Amniotic stem cell (primary cell): ENCODE measurements at places on chromosomes 13 and 19.
A peak's percentile ranks its signal among the peaks of the same experiment; 100 is the strongest.

DNA sequence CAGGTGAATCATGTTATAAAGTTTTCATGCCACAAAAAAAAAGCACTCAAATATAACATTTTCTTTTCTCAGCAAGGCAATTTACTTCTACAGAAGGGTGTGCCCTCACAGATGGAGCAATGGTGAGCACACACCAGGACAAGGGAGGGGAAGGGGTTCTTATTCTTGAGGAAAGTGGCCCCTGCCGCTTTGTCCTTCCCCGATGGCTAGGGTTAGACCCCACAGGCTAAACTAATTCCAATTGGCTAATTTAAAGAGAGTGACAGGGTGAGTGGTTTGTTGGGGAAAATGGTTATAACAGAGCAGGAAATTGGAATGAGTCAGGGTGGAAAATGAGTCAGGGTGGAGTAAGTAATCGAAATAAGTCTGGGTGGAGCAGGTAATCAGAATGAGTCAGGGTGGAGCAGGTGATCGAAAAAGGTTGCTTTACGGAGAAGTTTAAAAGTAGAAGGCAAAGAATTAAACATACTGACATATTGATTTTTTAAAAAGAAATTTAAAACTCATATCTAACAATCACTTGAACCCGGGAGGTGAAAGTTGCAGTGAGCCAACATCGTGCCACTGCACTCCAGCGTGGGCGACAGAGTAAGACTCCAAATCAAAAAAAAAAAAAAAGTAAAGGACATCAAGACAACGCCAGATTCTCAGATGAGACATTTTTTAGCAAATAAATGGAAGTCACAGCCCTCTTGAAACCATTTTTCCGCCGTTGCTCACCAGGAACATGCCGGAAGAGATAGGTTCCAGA lies 813 bp downstream of the ZNF562 start:
- no peak for DNase-seq

GRCh38 chr13:37195621-37196020 lies 90.2 kb upstream of the CSNK1A1L start:
- no peak for DNase-seq

DNA sequence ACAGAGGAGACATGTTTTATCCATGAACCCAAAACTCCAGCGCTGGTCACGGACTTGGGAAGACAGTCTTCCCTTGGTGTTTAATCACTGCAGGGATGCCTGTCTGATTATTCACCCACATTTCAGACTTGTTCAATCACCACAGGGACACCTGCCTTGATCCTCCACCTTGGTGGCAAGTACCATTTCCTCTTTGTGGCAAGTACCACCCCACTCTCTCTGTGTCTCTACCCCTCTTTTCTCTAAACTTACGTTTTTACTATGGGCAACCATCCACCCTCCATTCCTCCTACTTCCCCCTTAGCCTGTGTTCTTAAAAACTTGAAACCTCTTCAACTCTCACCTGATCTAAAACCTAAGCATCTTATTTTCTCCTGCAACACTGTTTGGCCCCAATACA lies 16.8 kb downstream of the ZNF83 start:
- DNase-seq: no peak

- DNase-seq: no peak
Observed at GRCh38 chr13:36536546-36536945, 104.3 kb downstream of the CCNA1 start.

GRCh38 chr19:46201454-46202310 lies 27.9 kb upstream of the IGFL1 start:
- no peak for DNase-seq

GRCh38 chr19:7535998-7536695 lies 630 bp downstream of the PNPLA6 start:
- no peak for DNase-seq

DNA sequence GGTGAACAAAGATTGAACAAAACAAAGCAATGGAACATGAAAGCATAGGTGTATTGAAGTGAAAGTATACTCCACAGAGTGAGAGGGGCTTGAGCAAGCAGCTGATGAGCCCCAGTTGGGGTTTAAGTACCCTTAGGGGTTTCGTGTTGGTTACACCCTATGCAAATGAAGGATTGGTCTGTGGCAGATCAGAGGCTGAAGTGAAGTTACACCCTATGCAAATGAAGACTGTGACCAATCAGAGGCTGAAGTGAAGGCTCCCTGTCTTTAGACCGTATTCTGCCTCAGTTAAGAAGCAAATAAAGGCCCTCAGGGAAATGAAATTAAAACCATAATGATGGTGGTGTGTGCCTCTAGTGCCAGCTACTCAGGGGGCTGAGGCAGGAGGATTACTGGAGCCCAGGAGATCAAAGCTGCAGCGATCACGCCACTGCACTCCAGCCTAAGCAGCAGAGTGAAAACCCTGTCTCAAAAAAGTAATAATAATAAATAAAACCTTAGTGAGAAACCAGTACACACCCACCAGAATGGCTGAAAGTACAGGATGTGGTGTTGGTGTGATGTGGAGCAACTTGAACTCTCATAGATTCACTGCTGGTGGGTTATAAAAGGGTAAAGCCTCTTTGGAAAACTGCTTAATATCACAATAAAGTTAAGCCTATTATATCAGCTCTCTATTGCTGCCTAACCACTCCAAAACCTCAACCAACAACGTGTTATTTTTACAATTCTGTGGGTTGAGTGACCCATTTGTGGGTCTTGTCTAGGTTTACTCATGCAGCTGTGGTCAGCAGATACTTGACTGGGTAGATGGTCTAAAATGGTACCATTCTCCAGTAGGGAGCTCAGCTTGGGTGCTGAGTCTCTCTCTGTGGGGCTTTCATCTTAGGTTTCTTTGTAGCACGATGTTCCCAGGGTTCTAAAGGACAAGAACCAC lies 12.8 kb upstream of the UPF3A start:
- DNase-seq: no peak

- DNase-seq: no peak
Observed at GRCh38 chr13:96730676-96731075, 263.6 kb downstream of the OXGR1 start.

DNA sequence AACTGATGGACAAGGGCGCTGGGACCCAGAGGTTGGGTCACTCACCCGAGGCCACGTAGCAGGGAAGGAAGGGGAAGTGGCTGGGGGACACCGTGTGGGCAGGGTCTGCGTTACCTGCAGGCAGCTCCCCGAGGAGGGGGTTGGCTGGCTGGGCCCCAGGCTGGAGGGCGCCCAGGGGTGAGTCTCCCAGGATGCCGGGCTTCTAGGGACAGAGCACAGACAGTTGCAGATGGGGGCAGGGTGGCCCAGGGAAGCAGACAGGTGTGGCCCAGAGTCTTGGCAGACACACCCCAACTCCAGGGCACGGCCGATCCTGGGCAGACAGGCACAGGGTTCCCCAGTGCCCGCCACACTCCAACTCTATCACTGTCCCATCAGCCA lies 5.6 kb upstream of the FDX2 start:
- DNase-seq: no peak

- no peak for DNase-seq
Observed at GRCh38 chr19:39299832-39300231, 3.6 kb downstream of the IFNL1 start.

DNA sequence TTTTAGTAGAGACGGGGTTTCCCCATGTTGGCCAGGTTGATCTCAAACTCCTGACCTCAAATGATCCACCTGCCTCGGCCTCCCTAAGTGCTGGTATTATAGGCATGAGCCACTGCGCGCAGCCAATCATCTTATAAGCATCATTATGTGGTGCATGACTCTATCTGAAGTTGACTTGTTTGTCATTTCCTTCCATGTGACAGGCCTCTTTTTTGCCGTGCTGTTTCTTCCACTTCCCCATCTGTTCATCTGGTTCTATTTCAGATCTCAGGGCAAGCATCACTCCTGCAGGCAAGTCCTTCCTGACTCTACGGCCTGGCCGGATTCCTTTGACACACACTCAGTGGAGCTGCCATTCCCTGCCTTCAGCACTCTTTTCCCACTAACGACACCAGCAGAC lies 15.2 kb downstream of the COL5A3 start:
- no peak for DNase-seq

DNA sequence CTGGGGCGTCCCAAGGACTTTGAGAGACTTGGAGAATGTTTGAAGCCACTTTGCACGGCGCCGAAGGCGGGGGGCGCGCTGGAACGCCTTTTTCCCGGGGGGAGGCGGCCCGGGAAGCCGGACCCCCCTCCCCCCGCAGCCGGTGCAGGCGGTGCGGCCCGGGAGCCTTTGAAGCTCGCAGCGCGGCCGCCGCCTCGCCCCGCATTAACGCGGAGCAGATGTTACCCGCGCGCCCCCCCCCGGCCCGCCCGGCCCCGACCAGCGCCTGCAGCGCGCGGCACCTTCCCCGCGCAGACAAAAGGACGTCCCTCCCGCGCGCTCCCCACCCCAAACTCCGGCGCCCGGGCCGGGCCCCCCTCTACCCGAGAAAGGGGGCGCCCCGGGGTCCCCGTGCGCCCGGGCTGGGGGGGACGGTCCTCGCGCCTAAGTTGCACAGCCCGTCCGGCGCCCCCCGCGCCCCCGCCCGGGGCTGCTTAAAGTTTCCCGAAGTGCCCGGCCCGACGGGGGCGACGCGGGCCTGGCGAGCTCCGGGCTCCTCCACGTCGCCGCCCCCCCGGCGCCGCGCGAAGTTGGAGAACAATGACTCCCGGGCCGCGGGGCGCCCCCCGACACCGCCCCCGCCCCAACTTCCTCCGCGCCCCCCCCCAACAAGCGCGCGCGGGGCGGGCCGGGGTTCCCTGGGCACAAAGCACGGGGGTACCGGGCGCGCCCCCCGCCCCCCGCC lies 685 bp downstream of the TCF3 start:
- no peak for DNase-seq

DNA sequence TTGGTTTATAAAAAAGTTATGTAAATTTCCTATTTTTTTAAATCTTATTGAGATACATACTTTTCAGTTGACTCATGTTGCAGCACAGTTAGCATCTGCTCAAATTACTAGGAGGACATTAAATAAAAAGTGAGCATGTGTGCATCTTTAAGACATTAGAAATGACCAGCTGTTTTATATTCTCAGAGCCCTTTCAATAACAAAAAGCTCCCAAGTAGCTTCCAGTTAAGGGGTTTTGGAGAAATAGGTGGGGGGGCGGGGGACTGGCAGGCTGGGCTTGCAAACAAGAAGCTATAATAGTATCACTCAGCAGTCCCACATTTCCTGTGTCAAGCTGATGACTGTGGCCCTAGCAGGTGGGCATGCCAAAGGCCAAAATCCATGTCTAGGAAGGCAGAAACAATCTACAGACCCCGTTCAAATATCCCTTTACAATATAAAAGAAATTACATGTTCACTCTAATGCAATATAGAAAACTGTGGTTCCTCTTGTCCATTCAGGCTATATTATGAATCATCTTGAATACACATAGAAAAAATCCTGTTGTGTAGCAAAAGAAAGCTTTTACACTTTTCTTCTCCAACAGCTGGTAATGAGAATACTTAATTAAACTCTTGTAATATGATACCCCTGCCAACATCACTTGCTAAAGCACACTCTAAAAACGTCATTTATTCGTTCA lies 1713.2 kb upstream of the SLC10A2 start:
- DNase-seq: peak; percentile 22

GRCh38 chr19:47302249-47302648 lies 7.4 kb upstream of the C5AR1 start:
- no peak for DNase-seq

GRCh38 chr19:21568816-21569493 lies 63.6 kb downstream of the ZNF429 start:
- no peak for DNase-seq

GRCh38 chr13:54742984-54743383 lies 1714.4 kb downstream of the OLFM4 start:
- DNase-seq: no peak

DNA sequence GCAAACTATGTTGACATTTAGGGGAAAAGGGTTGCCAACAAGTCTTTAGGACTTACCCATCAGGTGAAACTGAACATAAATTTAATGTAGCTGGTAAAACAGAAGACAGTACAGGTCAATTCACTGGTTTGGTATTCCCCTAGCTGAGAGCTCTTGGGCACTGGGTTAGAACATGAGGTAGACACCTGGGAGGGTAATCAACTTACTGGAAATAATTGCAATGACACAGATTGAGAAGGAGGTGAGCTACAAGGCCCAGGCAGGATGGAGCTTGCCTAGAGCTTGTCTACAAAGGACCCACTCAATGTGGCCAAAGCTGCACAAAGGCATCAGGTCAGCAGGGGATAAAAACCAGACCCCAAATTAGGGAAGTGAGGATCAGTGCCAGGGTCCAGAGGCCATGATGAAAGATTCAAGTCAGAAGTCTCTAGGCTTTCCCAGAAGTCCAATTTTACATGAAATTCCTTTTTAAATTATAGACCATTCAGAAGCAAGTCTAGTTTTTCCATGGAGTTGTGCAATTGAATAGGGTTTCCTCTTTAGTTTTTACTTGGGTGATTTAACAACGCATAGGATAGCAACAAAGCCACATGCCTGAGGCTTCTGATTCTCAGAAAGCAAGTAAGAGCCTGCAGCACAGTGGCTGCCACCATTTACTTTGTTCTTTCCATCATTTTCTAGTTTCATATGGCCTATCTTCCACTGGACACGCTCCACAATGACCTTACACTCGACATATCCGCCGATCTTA lies 194.0 kb downstream of the NDFIP2 start:
- no peak for DNase-seq

DNA sequence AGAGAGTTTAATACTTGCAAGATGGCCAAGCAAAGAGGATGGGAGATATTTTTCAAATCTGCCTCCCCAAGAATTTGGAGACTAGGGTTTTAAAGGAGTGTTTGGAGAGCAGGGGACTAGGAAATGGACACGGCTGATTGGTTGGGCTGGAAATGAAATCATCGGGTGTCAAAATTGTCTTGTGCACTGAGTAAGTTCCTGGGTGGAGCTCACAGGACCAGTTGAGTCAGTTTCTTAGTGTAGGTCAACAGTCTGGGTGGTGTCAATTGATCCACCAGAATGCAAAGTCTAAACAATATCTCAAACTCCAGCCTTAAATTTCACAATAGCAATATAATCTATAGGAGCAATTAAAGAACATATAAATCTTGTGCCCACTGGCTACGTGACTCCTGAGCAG lies 23.0 kb upstream of the CEACAM4 start:
- DNase-seq: no peak

DNA sequence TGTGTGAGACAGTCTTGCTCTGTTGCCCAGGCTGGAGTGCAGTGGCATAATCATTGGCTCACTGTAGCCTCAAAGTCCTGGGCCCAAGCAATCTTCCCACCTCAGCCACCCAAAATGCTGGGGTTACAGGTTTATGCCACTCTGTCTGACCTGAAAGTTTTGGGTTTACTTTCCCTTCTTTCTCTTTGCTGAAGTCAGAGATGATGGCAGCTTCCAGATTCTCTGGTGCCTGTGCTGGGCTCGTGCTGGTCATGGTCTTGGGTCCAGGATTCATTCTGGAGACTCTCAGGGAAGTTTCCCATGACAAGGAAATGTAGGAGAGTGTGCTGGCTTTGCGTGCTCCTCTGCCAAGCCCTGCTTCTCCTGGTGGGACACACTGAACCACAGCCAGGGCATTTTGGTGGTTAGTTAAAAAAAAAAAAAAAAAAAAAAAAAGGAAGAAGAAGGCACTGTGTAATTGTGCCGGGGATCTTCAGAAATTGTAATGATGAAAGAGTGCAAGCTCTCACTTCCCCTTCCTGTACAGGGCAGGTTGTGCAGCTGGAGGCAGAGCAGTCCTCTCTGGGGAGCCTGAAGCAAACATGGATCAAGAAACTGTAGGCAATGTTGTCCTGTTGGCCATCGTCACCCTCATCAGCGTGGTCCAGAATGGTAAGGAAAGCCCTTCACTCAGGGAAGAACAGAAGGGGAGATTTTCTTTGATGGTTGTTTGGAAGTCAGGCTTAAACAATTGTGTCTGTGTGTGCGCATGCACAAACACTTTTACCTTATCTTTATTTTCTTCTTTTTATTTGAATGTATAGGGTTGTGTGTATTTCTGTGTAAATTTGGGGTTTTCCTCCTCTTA lies at the start of gene ALOX5AP:
Gene ALOX5AP, plus strand, starts transcription at position 519 of the 847 bp plus-strand sequence. Its CDS starts 63 bp downstream, at position 582.
- no peak for DNase-seq

- DNase-seq: no peak
Observed at GRCh38 chr19:19157808-19158207, 12.3 kb downstream of the MEF2B start.

GRCh38 chr13:23288564-23288963 lies 107.8 kb downstream of the SGCG start:
- no peak for DNase-seq
